ENCODE measurements at places on chromosomes 11 and 22.
A peak's percentile ranks its signal among the peaks of the same experiment; 100 is the strongest.

DNA sequence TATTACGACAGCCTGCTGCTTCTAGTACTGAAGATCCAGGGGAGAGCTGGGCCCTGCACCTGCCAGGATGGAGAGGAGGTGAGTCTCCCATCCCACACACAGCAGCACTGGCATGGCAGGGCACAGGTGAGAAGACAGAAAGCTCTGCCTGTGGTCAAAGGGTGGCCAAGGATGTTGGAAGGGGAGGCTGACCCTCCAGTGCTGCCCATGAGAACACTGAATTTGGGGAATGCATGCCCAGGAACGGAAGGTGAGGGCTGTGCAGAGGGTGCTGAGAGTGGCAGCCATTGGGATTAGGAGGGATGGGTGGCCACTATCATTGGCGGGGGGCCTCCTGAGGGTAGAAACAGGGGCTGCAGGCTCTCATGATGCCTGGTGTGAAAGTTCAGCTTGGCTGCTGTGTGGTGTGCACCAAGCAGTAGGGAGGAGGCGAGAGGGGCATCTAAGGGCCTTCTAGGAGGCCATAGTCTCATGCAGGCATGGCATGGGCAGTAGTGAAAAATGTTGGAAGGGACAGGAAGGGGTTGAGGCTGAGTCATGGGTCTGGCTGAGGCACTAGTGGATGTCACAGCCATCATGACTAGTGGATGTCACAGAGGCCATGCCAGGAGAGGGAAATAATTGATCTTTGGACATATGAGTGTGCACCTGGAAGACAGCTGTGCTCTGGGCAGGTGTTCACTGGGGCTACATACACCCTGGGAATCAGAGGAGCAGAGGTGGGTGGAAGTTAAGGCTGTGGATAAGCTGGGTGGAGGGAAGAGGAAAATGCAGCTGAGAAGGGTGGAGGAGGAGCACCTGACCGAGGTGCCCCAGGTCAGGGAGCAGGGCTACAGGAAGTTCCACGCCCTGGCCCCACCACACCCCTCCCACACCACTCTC is 2.5 kb upstream of the LRRC74B start:
- DNase-seq, result peak; percentile 21

DNA sequence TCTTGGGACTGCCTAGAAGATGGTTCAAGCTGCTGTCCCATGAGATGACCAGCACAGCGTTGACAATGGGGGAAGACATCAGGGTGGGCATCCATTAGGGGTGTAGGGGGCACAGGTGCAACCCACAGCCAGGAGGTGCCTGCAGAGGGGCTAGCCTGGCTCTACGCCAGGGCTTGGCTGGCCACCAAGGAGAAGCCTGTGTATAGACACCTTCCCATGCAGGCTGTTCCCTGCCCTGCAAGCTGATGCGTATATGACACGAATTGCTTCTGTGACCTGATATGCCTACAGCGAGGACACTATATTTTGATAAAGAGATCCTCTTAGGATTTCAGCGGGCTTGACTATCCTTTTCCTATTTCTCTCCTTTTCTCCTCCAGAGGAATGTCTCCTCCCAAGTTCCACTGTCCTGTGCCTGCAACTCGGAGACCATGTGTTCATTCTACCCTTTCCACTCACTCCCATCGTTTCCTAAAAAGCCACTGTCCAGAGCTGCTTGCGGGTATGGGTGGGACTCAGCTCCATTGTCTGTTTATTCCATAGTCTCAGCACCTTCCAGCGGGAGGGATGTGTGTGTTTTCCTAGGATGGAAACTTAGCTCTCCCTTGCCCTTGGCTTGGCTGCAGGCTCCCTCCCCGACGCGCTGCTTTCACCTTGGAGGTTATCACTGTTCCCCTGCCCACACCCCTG is 56.1 kb downstream of the ST14 start:
- no peak for DNase-seq

- DNase-seq, result no peak
Measured at GRCh38 chr22:28268171-28268570, 349.1 kb upstream of the PITPNB start.

DNA sequence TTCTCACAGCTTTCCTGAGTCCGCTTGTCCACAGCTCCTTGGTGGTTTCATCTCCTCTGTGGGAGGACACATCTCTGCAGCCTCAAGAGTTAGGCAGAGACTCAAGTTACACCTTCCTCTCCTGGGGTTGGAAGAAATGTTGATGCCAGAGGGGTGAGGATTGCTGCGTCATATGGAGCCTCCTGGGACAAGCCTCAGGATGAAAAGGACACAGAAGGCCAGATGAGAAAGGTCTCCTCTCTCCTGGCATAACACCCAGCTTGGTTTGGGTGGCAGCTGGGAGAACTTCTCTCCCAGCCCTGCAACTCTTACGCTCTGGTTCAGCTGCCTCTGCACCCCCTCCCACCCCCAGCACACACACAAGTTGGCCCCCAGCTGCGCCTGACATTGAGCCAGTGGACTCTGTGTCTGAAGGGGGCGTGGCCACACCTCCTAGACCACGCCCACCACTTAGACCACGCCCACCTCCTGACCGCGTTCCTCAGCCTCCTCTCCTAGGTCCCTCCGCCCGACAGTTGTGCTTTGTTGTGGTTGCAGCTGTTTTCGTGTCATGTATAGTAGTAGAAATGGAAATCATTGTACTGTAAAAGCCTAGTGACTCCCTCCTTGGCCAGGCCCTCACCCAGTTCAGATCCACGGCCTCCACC is 11.7 kb downstream of the RASD2 start:
- no peak for DNase-seq

GRCh38 chr11:5684646-5685362 is at the start of gene TRIM5:
TRIM5 (minus strand) TSS chr11:5685074; CDS start chr11:5680177, 4,897 bp downstream.
- DNase-seq, result no peak

DNA sequence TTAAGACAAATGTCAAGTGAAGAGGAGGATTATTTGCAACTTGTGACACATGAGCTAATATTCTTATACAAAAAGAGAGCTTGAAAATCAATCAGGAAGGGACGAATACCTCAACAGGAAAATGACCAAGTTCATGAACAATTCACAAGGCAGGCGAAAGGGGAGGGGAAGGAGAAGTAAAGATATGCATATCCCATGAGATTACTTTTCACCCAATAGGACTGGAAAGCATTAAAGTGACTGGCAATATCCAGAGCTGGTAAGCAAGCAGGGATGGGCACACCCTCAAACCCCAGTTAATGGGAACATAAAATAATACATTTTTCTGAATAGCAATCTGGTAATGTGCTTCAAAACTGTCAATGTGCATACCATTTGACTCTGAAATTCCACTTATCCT is 129.5 kb downstream of the SLC1A2 start:
- DNase-seq, result no peak

GRCh38 chr11:125358254-125358840 is 137.7 kb downstream of the FEZ1 start:
- DNase-seq, result no peak

GRCh38 chr11:96157517-96157873 is 185.5 kb downstream of the MAML2 start:
- DNase-seq, result no peak

GRCh38 chr11:17519061-17519885 is 24.9 kb downstream of the USH1C start:
- DNase-seq, result peak; percentile 93

DNA sequence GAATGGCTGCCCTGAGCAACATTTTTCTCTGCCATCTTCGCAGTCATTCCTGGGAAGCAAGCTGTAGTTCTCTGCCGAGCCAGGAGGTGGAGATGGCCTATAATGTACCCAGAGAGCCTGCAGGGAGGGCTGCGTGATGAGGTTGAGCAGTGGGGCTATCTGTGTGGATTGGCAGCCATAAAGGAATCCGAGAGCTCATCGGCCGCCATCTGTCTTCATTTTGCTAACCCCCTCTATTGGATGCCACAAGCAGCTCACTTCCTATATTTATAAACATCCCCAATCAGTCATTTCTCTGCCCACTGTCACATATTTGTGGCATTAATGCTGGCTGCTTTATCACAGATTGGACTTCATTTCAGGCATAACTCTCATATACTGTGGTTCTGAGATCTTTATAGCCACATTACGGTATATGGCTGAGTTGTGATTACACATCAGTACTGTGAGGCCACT is 209.5 kb downstream of the NTM start:
- DNase-seq, result no peak

- no peak for DNase-seq
Measured at GRCh38 chr11:11836676-11837231, 5.0 kb upstream of the USP47 start.

DNA sequence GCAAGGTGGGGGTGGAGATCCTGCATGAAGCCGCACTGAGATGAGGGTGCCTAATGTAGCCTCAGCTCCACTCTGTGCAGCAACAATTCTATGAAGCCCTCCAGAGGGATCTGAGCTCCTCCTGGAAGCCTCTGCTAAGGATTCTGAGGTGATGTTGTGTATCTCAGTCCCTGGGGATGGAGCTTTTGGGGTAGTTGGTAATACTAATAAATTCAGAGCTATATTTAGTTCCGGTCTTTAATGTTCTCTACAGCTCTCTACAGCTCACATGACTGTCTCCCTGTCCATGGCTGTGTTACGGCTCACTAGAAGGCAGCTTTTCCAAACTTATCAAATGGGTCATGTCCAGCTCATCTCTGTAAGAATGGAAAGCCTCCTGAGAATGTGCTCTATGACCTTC is 93.4 kb downstream of the ISX start:
- no peak for DNase-seq

DNA sequence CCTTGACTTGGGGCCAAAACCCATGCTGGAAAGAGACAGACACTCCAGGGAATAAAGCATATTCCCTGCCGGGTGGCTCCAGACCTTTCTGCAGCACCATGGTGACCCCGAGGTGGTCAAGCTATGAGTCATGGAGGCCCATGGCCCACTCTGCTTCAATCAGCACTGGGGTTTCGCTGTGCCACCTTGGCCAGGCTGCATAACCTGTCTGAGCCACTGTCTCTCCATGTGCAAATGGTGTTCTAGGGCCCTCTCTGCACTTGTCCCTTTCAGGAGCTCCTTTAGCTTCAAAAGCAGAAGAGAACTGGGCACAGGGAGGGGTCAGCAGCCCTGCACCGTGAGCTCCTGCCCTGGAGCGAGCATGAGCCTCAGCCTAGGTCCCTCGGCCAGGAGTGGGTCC is 410.1 kb downstream of the SHANK2 start:
- no peak for DNase-seq

- DNase-seq, result no peak
Measured at GRCh38 chr22:17972385-17973191, 51.8 kb downstream of the MICAL3 start.

- peak; percentile 78 for DNase-seq
Measured at GRCh38 chr11:109785198-109785597, 308.0 kb upstream of the ZC3H12C start.

GRCh38 chr11:65981972-65982823 is 19.8 kb downstream of the EIF1AD start:
- no peak for DNase-seq

- no peak for DNase-seq
Measured at GRCh38 chr11:93608364-93608763, 53.1 kb upstream of the CEP295 start.

- DNase-seq, result no peak
Measured at GRCh38 chr11:76361776-76362175, 19.2 kb downstream of the THAP12 start.

DNA sequence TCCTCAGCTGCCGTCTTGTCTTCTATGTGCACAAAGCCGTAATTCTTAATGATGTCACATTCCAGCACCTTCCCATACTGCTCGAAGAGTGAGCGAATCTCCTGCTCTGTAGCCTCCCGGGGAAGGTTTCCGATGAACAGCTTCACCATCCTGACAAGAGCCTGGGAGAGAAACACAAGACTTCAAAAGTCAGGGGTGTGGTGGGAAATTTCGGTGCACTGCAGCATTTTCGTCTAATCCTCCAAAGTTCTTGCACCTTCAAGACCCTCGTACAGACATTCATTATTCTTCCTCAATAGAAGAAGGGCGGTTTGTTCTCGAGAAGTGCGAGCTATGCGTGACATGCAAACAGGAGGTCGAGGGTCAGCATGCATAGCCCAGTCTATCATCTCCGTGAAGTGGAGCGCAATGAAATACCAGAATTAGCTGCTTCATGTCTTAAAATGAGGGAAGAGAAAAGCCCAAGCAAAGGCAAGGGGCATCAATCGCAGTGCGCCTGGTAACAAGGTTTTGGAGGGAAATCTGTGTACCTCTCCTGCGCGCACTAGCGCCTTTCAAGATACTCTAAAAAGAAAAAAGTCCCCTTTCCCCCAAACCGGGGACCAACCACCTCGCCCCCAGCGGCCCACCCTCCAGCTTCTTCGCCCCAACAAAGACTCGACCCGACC is 622 bp downstream of the RBM4B start:
- DNase-seq, result no peak

DNA sequence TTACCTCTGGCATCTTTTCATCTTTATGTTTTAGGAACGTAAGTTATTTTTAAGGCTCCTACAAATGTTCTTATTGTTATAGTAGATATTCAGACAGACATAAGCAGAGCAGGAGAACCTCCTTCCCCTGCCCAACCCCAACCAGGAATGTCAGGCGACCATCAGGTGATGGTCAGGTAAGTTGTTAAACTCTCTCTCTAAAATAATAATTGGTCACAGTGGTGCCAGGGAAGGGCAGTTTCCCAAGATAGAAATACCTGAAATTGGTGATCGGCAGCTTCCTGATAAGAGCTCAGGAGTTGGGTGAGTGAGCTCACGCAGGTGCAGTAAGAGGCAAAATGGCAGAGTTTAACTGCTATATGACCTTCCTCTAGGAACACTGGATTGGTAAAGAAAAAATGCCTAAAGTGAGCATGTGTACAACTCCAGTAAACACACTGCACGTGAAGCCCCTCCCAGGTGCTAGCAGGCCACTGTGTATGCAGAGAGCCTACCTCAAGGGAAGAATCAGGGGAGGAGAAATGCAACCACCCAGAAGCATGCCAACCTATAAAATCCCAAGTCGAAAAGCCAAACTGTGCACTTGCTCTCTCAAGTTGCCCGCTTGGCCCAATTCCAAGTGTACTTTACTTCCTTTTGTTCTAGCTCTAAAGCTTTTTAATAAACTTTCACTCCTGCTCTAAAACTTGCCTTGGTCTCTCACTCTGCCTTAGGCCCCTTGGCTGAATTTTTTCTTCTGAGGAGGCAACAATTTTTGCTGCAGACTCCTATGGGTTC is 273.9 kb downstream of the SBF2 start:
- peak; percentile 24 for DNase-seq

GRCh38 chr11:103737037-103737622 is 299.3 kb upstream of the DDI1 start:
- DNase-seq, result no peak

DNA sequence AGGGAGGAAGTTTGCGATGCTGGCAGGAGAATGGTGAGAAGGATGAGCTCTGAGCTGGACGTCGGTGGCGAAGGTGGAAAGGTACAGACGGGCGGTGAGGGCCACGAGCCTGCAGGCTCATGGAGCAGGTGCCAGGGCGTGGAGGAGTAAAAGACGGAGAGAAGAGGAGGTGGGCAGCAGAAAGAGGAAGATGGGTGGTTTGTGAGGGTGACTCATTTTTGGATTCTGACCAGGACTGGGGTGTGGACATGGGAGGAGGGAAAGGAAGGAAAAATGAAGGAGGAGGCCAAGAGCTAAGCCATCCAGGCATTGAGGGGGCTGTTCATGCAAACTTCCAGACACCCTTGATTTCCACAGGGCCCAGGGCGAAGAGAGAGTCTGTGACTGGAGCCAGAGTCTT is 3.5 kb downstream of the ZDHHC24 start:
- no peak for DNase-seq

GRCh38 chr22:43281394-43281793 is 61.8 kb downstream of the SCUBE1 start:
- DNase-seq, result no peak

GRCh38 chr11:57499413-57499982 is 16.0 kb downstream of the SLC43A1 start:
- no peak for DNase-seq

Measured in NCI-H146 (cell line).